ENCODE measurements at places on chromosomes 7 and 10. TPM values are rescaled to one million over a fixed set of nuclear protein-coding genes. Genes with fewer than 3 reads are reported as not detected.

The STN1 gene
- total RNA-seq, result 49.3 TPM

- DNase-seq, result no peak
Observed at GRCh38 chr10:113879691-113880090, 25.2 kb downstream of the NHLRC2 start.

DNA sequence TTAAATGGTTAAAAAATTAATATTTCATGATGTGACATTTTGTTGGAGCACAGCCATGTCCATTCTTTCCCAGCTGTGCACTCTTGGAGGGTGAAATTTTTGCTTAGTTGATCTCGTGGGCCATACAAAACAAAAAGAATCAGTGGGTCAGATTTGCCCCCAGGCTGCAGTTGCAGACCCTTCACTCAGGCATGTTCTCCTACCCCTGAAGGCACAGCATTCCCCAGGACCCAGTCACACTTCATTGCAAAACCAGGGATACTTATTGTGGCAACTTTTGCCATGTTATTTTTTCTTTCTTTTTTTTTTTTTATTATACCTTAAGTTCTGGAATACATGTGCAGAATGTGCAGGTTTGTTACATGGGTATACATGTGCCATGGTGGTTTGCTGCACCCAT lies 6.0 kb downstream of the TAS2R40 start:
- DNase-seq, result no peak

GRCh38 chr10:89891006-89891535 lies 189.7 kb downstream of the KIF20B start:
- DNase-seq, result no peak

- no peak for DNase-seq
Observed at GRCh38 chr7:43351683-43352082, 231.2 kb upstream of the STK17A start.

DNA sequence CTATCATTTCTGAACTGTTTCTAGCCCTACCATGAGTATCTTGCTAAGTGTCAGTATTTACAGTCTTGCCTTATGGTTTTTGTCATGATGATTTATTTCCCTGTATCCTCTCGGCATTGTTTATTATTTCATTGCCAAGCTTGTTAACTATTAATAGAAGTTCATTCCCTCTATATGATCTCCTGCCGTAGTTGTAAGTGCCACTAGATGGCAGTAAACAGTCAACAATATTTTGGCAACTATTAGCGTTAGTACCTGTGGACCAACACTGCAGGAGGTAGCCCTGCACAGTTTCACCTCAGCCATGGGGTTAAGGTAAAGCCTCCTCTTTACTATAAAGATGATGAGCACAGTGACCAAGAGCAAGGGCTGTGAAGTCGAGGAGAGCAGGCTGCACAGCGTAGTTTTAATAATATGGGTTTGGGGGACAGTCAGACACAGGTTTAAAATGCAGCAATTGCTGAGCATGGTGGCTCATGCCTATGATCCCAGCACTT lies 26.1 kb upstream of the CCNJ start:
- no peak for DNase-seq

DNA sequence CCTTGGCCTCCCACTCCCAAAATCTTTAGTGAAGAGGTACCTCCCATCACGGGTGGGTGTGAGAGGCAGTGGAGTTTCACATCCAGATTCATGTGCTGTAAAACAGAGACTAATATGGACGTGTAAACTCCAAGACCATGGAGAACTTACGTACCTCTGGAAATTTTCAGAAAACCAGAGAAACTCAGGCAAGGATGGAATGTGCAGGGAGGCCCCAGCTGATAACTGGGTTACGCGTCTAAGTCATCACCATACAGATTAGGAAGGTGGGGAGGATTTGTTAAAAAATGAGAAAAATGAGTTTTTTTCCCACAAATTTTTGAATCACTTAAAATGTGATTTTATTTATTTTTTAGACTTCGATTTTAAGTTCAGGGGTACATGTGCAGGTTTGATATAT lies 16.3 kb upstream of the STN1 start:
- DNase-seq, result no peak

GRCh38 chr10:42801135-42801534 lies 18.5 kb downstream of the BMS1 start:
- no peak for DNase-seq

DNA sequence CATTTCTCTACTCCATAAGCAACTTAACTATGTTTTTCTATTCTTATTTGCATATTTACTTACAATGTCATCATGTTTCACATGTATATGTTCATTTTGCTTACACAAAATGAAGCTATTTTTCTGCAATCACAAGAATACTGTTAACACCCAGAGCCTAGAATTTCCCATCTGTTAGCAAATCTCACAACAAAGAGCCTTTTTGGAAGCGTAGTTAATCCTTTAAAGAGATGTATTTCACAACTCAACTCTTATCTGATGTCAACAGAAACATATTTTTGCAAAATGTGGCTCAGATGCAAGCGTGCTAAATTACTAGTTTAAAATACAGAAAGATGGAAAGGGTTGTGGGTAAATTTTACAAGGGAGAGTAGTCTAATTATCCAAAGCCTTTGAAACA lies 110.6 kb upstream of the COL1A2 start:
- DNase-seq, result no peak
